Activated CD4-positive, alpha-beta T cell treated with anti-CD3 and anti-CD28 coated beads, Interleukin-2, amount 10 ng/mL, durations not matched to agents 7 days and 5 days (primary cell): ENCODE measurements at places on chromosomes 13 and 19.

- DNase-seq: no peak
Observed at GRCh38 chr13:35481777-35482176, 5.3 kb upstream of the MAB21L1 start.

DNA sequence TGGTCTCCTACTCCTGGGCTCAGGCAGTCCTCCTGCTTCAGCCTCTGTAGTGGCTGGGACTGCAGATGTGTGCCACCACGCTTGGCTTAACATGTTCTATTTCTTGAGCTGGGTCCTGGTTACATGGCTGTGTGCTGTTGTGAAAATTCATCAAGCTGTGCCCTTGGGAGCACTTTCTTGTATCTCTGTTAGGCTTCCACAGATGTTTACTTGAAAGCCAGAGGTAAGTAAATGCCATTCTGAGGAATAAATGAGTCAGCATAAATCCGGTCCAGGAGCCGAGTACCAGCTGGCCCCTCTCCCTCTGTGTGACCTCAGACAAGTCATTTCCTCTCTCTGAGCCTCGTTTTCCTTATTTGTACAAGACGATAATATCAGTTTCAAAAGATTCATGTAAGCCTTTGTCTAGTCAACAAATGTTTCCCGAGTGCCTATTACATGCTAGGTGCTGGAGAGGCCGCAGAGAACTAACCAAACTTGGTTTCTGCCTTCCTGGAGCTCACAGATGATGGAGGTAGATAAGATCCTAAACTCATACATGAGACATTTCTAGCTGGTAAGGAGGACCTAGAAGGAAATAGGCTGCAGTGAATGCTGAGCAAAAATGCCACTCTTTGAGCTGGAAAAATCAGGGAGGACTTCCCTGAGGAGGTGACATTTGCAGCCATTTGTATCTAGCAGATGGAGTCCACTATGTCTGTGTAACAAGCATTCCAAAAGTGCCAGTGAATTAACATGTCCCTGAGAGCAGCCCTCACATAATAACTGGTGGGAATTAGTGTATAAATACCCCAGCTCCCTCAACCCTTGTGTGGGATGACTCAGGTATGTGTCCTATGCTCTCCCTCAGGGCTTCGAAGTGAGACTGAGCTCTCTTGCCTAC, 2.7 kb upstream of the RASAL3 start:
- DNase-seq: peak; percentile 76

DNA sequence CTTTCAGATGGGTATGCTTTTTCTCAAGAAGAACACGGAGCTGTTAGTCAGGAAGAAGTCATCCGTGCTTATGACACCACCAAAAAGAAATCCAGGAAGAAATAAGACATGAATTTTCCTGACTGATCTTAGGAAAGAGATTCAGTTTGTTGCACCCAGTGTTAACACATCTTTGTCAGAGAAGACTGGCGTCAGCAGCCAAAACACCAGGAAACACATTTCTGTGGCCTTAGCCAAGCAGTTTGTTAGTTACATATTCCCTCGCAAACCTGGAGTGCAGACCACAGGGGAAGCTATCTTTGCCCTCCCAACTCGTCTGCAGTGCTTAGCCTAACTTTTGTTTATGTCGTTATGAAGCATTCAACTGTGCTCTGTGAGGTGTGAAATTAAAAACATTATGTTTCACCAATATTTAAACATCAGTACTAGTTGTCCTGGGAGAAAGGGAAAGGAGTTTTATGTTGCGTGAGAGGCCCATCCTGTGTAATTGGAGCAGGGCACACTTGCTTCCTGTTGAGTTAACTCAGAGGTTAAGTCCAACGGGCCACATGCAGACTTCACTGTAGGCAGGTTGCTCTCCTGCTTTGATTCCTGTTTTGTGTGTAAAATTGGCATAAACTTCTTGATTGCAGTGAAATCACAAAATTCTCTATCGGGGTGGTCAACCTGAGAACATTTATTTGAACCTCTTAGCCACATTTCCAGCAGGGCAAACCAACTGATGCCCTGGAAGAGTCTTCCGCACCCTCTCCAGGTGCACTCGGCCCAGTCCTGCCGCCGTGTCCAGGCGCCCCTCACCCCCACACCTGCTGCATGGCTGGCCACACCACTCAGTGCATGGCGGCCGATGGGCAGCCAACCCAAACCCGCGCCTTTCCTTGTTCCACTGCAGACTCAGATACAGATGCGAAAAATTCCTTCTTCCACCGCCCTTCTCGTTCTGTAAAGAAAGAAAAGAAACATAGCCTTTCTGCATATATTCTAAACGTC, 31.6 kb downstream of the SHISA2 start:
- DNase-seq: no peak

DNA sequence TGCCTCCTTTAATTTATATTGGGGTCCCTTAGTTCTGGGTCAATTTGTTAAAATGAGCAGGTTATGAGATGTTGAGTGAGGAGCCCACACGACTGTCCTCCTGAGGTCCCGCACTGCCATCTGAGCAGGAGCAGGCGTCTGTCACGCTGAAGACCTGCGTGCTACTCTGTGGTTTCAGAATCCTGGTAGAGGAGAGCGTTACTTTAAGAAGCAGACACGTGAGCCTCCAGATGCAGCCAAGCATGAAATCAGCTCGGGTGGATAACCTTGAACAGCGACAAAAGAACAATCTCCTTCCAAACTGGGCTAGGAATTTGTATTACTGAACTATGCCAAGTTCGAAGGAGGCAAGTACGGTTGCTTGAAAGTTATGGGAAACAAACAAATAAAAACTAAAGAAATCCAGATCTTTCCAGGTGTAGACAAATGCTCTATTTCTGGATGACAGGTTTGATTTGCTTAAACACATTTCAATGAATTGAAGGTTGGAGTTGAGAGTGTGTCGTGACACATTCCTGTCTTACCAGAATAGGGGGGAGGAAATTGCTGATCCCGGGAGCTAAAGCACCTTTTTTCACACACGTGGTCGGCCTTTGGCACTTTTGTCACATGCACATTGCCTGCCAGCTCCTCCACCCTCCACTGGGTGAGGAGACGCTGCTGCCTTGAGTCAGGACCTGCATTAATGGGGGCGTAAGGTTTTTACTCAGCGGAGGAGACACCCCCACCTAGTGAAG, 945.5 kb upstream of the SLC10A2 start:
- DNase-seq: no peak

DNA sequence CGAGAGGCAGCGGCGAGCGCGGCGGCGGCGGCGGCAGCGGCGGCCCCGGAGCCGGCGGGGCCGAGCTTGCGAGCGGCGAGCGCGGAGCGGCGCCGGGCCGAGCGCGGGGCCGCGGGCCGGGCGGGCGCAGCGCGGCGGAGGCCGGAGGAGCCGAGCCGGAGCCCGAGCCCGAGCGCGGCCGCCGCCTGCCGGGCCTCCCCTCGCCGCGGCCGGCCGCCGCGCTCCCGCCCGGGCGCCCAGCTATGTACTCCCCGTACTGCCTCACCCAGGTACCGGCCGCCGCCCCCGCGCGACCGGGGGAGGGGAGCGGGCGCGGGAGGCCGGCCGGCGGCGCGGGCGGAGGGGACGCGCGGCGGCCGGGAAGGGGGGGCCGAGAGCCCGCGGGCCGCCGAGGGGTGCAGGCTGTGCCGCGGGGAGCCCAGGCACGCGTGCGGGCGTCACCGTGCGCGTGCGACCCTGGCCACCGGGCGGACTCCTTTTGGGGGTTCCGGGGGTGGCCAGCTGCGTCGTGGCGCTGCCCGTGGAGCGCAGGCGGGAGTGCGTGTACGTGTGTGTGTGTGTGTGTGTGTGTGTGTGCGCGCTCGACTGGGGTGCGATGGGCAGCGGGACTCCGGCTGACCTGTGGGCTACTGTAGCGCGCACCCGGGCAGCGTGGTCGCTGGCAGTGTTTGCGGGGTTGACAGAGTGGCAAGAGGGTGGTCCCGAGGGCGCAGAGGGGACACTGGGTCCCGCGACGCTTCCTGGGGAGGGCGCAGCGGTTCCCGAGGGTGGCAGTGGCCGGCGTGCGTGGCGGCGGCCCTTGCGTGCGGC, 526 bp downstream of the NFIX start:
- DNase-seq: no peak

DNA sequence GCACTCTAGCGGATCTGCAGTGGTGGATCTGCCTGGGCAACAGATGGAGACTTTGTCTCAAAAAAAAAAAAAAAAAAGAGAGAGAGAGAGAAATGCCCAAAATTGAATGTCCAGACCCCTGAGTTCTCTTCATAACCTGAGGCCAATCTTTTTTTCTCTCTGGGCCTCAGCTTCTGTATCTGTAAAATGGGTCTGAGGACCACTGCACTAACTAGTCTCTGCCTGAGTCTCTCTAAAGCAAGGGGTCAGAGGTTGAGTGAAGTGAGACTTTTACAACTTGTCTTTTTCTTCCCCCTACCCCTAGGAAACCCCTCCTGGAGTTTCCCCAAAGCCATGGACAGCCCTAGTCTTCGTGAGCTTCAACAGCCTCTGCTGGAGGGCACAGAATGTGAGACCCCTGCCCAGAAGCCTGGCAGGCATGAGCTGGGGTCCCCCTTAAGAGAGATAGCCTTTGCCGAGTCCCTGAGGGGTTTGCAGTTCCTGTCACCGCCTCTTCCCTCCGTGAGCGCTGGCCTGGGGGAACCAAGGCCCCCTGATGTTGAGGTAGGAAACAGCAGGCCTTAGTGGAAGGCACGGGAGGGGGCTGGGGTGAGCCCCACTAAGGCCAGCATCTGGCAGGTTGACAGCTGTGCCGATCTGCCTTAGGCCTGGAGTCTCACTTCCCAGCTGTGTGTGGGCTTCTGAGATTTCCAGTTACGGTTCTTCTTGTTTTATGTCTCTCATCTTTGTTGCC, 1.8 kb downstream of the TMEM91 start:
- DNase-seq: no peak

- no peak for DNase-seq
Observed at GRCh38 chr19:13094771-13095392, 7.8 kb downstream of the LYL1 start.

DNA sequence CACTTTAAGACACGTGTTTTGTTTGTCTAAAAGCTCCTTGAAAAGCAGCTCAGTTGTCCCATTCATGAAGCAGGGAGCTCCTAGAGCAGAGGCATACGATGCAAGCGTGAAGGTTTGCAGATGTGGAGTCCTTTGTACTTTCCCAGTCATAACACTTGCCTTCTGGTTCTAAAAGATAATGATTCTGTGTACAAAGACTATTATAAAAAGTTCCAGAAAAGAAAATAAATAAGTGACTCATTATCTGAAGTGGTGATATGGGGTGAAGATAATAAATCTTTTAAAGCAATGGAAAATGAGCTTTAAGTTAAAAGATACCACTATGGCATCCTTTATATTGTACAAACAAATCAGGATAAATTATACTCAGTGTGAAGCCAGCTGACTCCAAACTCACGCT, 569.9 kb downstream of the MYO16 start:
- DNase-seq: no peak

- DNase-seq: no peak
Observed at GRCh38 chr13:95604556-95604915, 40.0 kb downstream of the DZIP1 start.
